Effector memory CD4-positive, alpha-beta T cell (primary cell): ENCODE measurements at places on chromosomes 3 and 15.

- DNase-seq: no peak
Observed at GRCh38 chr15:57033715-57034439, 115.4 kb downstream of the TCF12 start.

GRCh38 chr3:167742338-167742737 lies 6.8 kb downstream of the SERPINI1 start:
- DNase-seq: no peak

GRCh38 chr15:85088300-85088699 lies 106.6 kb downstream of the PDE8A start:
- DNase-seq: no peak

GRCh38 chr3:45595364-45596195 lies 1.0 kb downstream of the LIMD1 start:
- DNase-seq: no peak

GRCh38 chr15:62498712-62499111 lies 333.6 kb upstream of the C2CD4B start:
- DNase-seq: no peak

GRCh38 chr3:4251412-4251811 lies 51.8 kb upstream of the SETMAR start:
- no peak for DNase-seq

DNA sequence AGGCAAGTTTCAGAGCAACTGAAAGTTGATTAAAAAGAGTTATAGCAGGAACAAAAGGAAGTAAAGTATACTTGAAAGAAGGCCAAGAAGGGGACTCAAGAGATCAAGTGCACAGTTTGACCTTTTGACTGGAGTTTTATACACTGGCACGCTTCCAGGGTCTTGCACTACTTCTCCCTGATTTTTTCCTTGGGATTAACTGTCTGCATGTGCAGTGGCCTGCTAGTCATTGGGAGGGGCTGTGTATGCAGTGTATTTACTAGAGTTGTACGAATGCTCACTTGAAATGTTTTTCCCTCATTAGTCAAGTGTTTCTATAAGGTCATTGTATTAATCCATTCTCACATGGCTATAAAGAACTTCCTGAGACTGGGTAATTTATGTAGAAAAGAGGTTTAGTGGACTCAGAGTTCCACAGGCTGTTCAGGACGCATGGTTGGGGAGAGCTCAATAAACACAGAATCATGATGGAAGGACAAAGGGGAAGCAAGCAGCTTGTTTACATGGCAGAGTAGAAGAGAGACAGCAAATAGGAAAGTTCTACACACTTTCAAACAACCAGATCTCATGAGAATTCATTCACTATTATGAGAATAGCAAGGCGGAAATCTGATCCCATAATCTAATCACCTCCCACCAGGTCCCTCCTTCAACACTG lies 571.8 kb downstream of the ZPLD1 start:
- no peak for DNase-seq

DNA sequence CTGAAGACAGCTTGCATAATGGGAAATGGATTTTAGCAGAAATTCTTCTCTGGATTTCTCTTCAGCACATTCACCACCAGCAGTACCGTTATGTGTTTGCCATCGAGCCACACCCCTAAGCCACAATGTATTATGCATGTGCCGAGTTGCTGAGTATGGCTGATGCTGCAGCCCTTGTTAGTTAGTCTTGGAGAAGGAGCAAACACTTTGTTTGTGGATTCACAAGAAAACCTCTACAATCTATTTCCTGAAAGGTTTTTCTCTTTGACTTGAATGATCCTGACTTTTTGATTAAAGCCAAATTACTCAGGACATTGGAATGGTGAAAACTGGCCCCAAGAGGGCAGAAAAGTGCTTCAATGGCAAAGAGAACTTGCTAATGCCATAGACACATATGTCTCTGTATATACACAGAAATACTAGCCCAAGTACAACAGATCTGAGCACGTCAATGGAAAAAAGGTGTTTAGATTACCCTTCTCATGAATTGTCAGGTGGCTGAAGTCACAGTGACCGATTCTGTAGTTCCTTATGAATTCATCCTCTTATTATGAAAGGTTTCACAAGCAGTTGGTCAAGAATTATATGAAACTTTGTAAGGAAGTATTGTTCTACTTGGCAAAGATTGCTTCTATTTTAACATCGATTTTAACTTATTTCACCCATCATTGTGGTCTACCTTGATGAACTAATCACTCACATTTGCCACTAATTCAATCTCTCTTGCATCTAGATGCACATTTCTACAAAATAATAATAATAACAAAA lies 103.0 kb downstream of the P3H2 start:
- no peak for DNase-seq

DNA sequence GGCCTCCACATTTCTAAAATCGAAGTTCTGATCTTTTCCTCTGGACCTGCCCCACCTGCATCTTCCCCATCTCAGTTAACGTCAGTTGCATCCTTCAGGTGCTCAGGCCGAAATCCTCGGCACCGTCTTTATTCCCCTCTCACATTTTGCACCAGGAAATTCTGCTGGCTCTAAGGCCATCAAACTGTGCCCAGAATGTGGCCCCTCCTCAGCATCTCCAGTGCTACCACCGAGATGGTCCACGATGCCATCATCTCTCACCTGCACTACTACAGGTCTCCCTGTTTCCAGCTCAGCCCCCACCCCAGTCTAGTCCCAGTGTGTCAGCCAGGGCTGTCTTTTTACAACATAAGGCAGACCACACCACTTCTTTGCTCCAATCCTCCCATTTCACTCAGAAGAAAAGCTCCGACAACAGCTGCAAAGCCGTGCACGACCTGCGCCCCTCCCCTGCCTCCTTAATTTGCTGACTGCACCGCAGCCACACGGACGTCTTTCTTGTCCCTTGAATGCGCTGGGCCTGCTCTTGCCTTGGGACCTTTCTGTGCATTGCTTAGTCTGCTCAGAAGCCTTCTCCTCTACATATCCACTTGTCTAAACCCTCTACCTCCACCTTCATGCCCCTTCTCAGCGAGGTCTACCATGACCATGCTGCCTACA lies 14.4 kb downstream of the MUC20 start:
- no peak for DNase-seq

DNA sequence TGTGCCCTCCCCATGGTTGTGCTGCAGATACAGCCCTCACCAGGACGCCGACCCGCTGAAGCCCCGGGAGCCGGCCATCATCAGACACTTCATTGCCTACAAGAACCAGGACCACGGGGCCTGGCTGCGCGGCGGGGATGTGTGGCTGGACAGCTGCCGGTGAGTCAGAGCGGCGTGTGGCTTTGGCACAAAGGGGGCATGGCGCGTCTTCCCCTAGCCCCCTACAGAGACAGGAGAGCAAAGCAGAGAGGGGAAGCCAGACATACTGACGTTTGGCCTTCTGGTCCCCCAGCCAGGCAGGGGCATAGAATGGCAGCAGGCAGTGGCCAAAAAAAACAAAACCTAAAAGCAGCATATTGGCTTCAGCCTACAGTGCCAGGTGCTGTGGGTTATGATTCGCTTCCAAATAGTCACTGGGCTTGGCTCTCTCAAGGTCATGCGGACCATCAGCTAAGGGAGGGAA lies 64.0 kb downstream of the MESD start:
- no peak for DNase-seq

DNA sequence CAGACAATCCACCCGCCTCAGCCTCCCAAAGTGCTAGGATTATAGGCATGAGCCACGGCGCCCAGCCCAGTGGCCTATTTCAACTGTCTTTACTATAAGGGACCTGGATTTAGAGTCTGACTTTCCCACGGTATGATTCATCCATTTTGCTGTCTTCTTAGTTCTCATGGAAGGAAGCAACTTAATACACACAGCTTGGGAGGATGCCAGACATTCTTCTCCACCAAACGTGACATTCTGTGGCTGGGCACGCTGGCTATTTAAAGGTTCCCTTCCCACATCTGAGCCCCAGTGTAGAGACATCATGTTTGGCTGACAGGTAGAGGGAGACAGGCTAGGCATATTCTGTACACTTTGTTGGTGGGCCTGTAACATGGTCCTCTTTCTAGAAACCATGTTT lies 26.2 kb downstream of the FAM43A start:
- no peak for DNase-seq

GRCh38 chr3:21704796-21705195 lies 46.2 kb downstream of the ZNF385D start:
- DNase-seq: no peak

- no peak for DNase-seq
Observed at GRCh38 chr3:136604961-136605360, 147.2 kb downstream of the STAG1 start.

GRCh38 chr3:177934001-177934891 lies 602.0 kb upstream of the KCNMB2 start:
- no peak for DNase-seq

DNA sequence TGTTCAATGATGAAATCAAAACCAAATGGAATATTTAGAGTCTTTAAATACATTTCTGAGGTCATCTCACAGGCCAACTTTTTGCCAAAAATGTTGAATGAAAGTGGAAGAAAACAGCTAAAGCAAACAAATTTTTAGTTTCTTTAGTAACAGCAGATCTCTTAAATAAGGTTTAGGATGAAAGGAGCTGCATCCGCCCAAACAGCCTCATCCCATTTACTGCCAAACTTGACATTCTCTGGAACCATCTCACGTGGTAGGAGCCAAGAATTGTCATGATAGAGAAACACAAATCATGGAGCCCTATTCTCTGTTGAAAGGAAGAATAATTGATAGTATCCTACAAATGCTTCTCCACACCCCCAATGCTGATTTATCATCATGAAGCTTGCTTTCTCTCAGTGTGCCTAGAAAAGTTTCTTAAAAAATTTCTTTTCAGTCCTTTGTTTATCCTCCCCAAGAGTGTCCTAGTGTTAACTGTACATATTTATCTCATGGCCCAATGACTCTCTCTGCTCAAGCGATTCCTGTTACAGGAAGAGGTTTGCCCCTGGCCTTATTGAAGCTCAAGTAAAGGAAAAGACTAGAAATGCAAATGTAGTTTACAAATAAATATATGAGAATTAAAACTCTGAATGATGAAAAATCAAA lies 23.4 kb downstream of the SLC9A9 start:
- DNase-seq: no peak

GRCh38 chr3:133895208-133896001 lies at the start of gene RAB6B:
TSS of gene RAB6B (minus strand) at chr3:133895882. CDS start at chr3:133895466, 416 bp downstream.
- DNase-seq: no peak

DNA sequence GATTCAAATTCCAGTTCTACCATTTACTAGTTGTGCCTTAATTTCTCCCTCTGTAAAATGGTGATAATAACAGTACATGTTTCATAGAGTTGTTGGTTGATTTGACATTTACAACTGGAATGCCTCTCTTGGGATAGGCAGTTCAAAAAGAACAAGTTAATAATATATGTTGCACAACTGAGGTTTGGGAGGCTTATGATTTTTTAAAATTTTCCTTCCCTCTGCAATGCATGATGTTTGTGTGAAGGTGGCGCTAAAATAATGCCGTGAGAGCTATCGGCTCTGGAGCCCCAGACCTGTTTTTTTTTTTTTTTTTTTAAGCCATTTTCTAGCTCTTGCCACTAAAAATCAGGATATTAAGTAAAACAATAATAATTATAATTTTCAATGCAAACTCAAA lies 18.6 kb downstream of the DNAJB11 start:
- no peak for DNase-seq

DNA sequence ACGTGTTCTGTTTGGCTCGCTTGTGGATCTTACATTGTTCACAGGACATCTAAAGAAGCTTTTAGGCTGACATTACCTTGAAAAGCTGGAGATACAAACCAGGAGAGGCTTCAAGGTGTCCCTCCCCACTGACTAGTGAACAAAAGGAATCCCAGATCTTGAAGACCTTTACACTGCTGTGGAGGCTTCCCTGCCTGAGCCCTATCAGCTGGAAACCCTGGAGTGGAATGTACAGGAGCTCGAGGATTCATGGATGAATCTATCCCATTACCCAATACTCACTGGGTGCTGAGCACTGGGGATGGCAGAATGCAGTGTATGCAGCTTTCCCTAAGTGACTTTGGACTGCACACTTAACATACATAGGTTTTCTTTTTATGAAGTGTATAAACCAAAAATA lies 82.3 kb upstream of the MFGE8 start:
- DNase-seq: no peak

GRCh38 chr3:102905811-102906210 lies 471.0 kb downstream of the ZPLD1 start:
- DNase-seq: no peak

- no peak for DNase-seq
Observed at GRCh38 chr15:88512601-88513000, 33.9 kb downstream of the DET1 start.

DNA sequence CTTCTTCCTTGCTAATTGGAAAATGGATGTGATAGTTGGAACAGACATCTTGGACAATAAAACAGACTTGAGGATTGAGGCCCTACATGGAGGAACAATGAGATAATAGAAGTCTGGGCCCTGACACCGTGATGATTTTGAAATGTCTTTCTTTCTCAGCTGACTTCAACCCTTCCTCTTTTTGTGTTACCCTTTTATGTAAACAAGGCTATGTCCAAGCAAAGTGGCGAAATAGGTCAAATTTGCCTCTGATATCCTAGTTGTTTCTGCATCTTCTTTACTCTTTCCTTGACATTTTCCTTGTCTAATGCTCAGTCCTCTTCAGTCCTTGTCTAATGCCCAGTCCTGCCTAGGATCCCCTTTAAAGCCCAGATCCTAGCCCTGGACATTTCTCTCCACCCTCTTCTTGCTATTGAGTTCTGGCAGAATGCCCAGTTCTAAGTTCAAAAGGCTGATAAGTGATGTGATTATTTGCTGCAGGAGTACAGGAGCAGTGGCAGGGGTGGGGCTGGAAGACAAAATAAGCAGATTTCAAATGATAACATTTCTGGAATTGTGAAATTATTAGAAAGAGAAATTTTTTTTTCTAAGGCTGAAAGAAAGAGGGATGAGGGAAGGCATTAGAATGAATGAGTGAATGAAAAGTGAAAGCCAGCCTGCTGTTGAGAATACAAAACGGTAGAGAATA lies 6.5 kb upstream of the VPS8 start:
- no peak for DNase-seq

GRCh38 chr15:56244811-56245576 lies 1.3 kb upstream of the RFX7 start:
- DNase-seq: no peak

DNA sequence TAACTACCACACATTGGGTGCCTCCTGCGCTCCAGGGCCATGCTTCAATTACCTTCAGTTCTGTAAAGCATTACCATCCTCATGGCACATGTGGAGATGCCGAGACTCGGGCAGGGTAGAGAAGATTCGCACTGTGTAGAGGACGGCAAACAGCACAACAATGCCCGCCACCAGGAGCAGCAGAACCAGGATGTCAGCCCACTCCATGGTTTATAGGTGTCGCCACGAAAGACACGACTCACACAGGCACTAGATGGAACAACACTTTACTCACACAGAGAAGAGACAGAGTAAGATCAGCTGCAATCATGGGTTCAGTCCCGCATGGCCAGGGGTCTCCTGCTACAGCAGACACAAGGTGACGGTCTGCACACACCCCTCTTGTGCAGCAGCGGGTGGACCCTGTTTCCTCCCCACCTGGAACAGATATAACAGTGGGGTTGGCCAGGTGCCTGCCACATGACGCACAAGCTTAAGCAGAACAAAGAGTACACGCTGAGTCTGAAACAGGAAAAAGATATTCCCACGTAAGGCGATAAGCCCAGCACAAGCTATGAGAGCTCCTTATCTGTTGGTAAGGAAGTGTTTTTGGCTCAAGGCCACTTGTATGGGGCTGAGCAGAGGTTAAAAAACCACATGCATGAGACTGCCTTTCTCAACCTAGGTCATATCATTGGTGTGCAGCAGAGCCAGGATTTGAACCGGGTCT lies 2.5 kb upstream of the TBC1D21 start:
- DNase-seq: no peak

- DNase-seq: no peak
Observed at GRCh38 chr15:100981086-100981485, 61.9 kb downstream of the LRRK1 start.
